ENCODE measurements at places on chromosomes 12 and 14. TPM values are rescaled to one million over a fixed set of nuclear protein-coding genes. Genes with fewer than 3 reads are reported as not detected.

The IFNG-AS1 gene
- 0.70 TPM for total RNA-seq

The TAS2R31 gene
- 18.9 TPM for total RNA-seq

The TAS2R13 gene
- 5.3 TPM for total RNA-seq

The R3HDM2 gene
- 51.6 TPM for total RNA-seq

The AICDA gene
- 0.23 TPM for total RNA-seq
